ENCODE measurements at places on chromosomes 5 and 9. TPM values are rescaled to one million over a fixed set of nuclear protein-coding genes. Genes with fewer than 3 reads are reported as not detected.

The GPR151 gene
- not detected for total RNA-seq

The PNPLA7 gene
- total RNA-seq, result 0.80 TPM

The PLPPR1 gene
- 2.3 TPM for total RNA-seq

DNA sequence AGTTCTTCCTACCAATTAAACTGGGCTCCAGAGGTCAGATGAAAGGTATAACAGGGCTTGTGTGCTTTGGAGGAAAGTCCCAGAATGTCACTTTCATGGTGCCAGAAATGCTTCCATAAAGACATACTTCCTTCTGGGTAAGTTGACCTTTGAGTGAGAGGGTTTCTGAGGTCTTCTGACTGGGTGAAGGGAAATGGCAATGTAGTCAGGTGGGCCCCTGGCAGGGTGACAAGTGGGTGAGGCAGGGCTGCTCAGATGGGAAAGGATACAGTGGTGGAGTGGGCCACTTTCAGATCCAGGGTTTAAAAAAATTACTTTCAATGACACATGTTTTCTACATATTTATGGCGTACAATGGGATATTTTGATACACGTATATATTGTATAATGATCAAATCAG, 136.5 kb upstream of the PITX1 start:
- DNase-seq, result no peak

DNA sequence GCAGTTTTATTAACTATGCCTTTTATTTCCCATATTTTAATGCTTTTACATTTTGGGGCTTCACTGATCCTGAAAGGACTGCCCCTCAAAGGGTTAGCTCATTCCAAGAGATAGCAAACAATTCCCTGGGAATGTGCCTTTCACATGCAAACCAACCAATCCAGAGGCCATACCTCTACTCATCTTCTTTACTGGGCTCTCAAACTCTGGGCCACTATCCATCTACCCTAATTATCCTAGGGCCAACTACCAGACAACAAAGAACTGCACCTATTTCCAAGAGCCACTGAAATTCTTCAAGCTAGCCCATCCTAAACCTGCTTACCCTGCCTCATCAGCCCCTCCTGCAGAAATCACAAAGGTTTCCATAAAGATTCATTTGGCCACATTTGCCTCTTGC, 364.7 kb downstream of the CDH12 start:
- no peak for DNase-seq

DNA sequence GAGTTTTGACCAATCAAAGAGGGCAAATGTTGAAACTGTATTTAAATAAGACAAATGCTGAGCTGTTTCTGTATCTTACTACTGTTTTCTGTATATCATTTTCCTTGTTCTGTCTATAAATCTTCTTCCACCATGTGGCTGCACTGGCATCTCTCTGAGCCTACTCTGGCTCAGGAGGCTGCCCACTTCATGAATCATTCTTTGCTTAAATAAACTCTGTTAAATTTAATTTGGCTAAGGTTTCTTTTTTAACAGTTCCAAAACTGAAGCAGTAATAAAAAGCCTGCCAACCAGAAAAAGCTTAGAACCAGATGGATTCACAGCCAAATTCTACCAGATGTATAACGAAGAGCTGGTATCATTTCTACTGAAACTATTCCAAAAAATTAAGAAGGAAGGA, 40.2 kb upstream of the TAS2R1 start:
- DNase-seq, result no peak

DNA sequence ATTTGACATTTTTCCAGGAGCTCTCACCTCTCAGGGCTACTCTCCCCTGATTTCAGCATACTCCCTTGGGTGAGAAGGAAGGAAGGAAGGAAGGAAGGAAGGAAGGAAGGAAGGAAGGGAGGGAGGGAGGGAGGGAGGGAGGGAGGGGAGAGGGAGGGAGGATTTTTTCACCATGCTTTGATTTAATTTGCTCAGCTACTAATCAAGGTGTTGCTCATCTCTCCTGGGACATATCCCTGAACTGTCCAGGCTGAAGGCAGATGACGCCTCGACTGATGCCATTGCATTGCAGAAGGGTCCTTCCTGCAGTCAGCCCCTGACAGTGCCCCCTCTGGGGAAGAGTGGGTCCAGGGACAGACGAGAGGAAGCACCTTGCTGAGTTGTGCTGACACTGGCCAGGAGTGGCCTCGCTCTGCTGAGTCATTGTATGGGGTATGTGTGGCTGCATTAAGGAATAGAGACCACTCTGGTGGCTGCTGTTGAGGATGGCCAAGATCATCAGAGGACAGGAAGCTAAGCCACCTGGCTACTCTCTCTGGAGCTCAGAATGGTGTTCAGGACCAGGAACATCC, 43.6 kb upstream of the CRB2 start:
- no peak for DNase-seq
